Retina (tissue), 1 donor: ENCODE measurements at places on chromosomes 5 and 9.

DNA sequence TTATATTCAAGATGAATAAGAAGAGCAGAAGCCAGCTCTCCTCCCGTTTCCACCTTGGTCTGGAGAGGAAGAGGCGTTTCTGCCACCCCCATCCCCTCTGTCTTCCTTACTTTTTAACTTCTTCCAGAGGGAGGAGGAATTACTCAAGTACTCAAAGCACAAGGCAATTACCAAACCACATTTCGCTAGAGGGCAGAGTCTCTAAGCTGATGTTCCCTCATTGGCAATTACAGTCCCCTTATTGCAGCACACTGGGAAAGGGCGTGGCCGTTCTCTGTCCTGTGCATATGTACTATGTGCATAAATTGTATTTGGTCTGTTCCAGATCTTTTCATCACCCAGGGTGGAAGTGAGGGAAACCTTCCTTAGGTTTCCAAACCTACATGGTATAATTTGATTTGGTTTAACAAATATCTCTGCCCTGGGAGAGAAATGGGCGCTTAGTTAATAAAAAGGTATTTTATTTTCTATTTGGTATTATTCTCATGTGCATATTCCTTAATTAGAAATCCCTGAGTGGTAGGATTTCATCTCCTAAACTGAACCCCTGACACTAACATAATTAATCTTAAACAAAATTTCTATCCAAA, 29.8 kb upstream of the ALDOB start:
- no peak for DNase-seq

- no peak for DNase-seq
These were observed 153.4 kb downstream of the SEC61B start for GRCh38 chr9:99375481-99375880.

DNA sequence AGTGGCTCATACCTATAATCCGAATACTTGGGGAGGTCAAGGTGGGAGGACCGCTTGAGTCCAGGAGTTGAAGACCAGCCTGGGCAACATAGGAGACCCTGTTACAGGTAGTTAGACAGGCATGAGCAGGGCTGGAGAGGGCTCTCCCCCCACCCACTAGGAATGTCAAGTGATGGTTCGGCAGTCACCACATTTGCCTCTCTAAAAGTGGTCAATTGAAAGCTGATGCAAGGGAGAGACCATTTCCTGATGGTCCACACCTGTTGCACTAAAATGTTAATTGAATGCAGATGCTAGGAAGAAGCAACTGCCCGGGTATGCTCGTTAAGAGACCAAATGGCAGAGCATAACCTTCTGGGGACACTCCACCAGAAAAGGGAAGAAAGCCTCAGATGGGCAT, 82.7 kb downstream of the SFXN1 start:
- DNase-seq, result no peak

DNA sequence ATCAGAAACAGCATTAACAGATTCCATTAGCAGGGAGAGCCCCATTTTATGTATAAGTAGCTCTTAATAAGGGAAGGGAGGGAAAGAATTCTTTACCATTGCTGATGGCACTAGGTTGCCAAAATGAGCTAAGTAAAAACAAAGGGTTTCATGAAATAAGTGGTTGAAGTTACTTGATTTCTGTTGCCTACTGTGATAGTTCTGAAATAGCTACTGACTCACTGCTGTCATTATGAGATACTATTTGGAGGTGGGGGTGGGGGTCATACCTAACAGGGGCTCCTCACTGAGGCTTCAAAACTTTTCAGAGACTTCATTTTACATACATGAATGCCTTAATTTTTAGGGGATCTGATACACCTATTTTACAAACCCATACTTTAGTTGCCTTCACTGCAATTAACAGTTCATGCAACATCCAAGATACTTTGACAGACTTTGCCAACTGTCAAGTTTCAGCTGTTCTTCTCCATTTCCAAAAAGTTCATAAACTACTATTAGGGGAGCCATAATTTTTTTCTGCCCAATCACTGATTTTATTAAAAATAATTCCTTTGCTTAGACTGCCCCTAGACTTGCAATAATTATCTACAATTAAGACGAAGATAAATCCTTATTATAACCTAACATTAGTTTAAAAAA, 4.6 kb downstream of the HOMER1 start:
- no peak for DNase-seq

DNA sequence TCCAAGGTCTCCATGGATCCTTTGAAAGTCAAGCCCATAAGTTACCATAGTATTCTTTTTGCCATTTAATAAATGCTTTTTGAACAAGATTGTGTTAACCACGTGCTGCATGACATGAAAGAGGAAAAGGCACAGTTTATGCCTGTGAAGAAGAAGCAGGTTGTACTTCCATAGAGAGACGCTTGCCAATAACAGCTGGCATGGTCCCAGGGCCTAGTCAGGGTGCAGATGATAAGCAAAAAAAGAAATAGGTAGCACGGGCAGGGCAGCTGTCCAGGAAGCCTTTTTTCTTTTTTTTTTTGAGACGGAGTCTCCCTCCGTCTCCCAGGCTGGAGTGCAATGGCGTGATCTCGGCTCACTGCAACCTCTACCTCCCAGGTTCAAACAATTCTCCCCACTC, 71.8 kb upstream of the CLINT1 start:
- no peak for DNase-seq

DNA sequence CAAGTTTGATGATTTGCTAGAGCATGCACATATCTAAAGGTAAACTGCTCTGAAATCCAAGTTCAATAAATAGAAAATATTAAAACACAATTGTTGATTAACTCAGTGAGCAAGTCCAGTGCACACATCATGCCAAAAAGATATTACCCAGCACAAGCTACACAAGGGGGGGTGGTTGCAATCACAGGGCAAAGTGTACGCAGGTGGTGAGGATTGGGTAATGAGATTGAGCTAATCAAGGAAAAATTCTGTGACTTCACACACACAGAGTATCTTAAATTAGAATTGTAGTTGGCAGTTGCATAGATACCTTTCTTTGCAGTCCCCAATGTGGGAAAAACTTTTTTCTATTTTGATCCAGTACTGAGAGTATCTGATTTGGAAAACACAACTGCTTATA, 156.1 kb upstream of the NTRK2 start:
- no peak for DNase-seq

DNA sequence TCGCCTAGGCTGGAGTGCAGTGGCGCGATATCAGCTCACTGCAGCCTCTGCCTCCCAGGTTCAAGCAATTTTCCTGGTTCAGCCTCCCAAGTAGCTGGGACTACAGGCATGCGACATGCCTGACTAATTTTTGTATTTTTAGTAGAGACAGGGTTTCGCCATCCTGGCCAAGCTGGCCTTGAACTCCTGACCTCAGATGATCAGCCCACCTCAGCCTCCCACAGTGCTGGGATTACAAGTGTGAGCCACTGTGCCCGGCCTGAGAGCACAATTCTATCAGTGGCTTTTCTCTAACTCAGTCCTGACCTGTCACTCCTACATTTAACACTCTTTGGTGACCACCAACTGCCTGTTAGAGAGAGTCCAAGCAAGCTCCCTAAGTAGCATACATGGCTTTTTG, 82.7 kb upstream of the SPOCK1 start:
- no peak for DNase-seq

GRCh38 chr9:78000221-78000620, 31.4 kb downstream of the GNAQ start:
- DNase-seq, result no peak

DNA sequence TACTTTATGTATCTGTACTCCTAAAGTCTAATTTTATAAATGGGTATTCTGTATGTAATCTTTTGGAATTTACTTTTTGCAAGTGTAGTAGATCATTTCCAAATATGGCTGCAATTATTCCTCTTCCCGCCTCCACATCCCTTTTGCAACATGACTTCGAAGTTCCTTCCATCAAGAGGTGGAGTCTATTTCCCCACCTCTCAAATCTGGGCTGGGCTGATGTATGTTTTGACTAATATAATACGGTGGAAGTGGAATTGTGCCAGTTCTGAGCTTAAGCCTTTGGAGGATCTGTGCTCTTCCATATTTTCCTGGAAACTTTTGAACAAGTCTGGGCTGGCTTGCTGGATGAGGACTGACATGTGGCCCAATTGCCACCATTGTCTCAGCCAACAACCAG, 155.9 kb downstream of the FGF18 start:
- no peak for DNase-seq

- DNase-seq, result peak; percentile 52
These were observed at the start of gene RANBP3L for GRCh38 chr5:36301858-36302603. Gene RANBP3L, minus strand, starts transcription at chr5:36301902. Its CDS starts 486 bp downstream, at chr5:36301416.

DNA sequence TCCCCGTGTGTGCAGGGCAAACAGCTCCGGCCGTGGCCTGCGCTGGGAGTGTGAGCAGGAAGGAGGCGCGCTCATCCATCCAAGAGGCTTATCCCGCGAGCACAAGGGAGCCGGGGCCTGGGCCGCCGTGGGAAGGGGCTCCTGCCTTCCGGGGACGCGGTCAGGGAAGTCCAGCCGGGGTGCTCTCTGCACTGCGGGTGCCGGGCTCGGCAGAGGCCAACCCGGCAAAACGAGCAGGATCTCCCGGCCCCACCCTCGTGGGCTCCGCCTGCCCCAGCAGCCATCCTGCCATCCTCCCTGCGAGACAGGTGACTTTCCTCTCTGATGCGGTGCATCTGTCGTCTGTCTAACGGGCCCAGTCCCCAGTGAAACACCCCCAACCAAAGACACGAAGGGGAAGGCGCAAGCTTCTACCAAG, 244.2 kb downstream of the AUH start:
- DNase-seq, result no peak

DNA sequence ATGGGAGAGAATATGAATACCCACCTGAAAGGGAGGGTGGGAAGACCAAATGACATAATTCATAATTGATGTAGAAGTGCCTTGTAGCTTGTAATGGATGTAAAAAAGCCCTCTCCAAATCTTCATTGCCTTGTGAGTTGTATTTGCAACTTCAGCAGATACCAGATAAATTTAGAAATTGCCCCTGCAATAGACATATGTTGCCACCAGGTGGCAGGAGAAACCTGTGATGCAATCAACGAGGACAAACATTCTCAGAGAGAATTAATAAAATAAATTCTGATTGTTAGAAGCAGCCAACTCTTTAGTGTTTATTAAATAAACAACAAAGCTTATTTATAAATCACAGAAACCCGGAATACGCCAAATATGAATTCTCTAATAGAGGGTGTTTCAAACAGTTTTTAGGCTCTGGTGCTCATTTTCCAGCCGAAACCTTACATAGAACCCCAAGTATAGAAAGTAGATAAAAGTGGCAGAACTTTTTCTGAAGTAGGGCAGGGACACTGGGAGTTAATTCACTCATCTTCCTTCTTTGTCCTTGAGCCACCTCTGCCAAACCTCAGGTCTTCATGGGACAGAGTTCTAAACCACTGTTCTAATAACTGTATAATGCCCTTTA, 147.8 kb downstream of the TMEM38B start:
- DNase-seq, result peak; percentile 42

DNA sequence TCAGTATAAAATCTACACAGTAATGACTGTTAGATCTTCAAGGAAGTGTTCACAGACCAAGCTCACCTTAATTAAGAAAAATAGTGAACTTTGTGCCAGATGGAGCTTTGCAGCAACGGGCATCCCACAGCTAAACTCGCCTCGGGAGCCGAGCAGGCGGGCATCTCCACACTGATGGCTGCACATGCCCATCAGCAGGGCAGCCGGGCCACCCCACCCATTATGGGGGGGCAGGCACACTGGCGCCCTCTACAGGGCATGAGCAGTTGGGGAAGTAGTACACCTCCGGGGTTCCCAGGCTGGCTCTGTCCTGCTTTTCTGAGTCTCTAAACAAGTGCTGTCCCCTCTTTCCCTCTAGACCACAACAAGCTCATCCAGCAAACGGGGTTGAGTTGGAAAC, 21.6 kb downstream of the ANKS6 start:
- DNase-seq, result no peak

DNA sequence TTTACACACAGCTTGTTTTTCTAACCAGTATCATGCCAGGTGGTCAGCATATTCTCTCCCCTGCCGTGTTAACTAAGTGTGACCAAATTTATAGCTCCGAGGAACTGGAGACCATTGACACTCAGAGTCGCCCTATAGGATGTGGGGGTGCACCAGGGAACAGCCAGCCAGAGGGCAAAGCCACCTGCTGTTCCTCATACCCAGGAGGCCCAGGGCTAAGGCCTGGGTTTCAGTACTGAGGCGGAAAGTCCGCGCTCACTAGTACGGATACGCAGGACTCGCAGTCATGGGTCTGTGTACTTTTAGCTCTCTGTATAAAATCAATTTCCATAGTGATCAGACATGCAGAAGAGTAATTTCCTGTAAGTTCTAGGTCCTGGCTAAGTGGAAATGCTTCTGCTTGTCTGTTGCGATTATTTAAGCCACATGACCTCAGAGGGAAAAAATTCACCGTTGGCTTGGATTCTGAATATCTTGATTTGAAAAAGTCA, 247.0 kb downstream of the AOPEP start:
- no peak for DNase-seq

DNA sequence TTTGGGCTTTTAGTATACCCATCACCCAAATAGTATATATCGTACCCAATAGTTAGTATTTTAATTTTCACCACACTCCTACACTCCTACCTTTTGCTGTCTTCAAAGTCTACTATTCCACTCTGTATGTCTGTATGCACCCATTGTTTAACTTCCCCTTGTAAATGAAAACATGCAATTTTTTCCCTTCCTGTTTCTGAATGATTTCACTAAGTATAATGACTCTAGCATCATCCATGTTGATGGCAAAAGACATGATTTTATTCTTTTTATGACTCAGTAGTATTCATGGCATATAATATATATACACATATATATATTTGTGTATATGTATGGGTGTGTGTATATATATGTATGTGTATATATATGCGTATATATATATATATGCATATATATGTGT, 63.1 kb upstream of the FAM174A start:
- no peak for DNase-seq

GRCh38 chr9:115393976-115394775, 276.2 kb upstream of the TNC start:
- no peak for DNase-seq

DNA sequence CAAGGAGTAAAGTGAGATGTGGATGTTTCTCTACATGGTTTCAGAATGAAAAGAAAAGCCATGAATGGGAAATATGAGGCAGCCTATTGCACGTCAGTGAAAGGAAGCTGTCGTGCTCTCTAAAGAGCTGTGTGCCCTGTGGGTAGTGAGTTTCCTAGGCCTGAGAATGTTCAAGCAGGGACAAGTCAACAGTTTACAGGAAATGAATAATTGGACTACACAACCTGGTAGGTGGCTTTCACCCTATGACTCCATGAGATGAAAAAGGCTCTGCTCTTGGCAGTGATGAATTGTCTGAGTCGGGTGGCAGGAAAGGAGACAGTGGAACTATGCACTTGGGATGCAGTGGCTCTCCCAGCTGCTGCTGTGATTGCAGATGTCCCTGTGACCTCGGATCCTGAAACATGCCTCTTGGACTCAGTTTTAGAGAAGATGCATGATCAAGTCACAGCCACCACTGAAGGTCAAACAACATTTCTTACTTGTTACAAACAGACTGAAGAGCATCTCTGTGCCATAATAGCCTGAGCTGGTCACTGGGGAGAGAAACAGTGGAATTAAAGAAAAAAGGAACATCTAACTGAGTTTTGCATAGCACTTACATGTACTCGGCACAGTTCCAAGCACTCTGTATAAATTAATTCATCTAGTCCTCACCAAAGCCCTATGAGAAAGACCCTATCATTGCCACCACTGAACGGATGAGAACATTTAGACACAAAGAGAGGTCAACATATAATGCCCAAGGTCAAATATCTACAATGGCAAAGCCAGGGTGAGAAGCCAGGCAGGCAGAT, 293.7 kb downstream of the SPOCK1 start:
- DNase-seq, result no peak

GRCh38 chr9:111282845-111283244, 47.2 kb downstream of the OR2K2 start:
- no peak for DNase-seq
